ENCODE measurements at places on chromosomes 1 and 21.

GRCh38 chr1:153231363-153231762 lies 14.0 kb downstream of the PRR9 start:
- no peak for DNase-seq

DNA sequence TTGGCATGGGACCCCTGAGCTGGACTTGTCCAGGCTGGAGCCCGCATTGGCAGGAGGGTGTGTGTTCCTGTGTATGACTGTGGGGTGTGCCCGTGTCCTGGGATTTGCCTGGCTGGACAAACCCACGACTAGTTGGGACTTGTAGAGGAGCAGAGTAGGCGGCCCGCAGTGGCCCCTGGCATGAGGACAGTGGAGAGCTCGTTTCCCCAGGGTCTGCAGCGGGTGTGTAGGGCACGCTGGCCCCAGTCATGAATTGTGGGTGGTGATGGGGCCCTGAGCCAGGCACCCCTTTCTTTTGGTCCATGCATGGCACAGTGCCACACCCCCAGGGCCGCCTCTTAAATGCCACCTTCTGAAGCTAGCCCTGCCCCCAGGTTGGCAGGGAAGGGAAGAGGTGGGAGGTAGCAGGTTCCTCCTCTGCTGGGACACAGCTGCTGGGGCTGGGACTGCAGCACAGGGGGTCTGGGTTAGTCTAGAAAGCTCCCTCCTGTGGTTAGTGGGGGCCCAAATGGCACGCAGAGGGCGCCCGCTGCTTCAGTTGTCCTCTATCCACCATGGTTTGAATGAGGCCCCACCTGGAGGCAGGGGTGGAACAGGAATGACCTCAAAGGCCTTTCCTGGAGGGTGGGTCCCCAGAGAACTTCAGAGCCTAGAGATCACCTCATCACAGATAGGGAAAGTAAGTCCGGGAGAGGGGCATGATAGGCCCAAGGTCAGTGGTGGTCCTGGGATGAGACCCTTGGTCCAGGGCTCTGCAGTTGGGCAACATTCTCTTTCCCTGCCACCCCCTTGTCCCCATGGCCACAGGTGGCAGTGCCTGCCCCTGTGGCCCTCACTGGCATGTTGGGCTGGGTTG lies 4.1 kb downstream of the CROCC start:
- DNase-seq, result peak; percentile 11

DNA sequence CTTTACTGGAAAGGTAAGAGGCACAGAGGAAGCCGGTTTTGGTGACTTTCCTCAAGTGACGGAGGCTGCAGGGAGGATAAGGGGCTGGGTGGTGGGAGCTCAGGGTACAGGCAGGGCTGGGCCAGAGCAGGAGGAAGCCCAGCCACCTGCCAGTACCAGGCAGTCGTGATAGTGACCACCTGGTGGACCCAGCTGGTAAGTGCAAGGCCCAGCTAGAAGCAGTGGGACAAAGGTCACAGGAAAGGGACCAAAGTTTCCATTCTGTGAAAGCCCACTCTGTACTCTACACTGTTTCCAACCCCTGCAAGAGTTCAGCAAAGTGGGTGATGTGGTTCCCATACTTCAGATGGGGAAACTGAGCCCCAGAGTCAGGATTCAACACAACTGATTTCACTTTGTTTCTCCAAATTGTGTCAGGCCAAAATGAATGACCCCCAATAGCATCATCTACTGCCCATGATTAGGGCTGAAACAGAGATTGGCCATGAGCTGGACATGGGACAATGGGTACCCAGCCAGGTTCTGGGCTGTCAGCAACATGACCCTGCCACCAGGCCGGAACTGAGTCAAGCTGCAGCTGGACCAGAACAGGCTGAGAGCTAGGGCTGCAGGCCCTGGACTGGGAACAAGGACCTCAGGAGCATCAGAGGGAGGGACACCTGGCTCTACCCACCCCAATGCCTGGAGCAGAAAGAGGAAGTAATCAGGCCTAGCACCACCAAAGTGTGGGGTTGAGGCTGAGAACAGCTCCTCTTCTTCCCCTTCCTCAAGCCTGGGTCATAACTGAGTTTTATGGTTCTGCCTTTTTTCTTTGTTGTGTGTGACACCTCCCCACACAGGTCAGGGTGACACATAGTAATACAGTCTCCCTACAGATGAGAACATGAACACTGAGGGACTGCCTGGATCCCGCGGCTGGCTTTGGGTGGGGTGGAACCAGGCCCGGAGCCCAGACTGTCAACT lies 50.2 kb downstream of the KCNN3 start:
- peak; percentile 17 for DNase-seq

DNA sequence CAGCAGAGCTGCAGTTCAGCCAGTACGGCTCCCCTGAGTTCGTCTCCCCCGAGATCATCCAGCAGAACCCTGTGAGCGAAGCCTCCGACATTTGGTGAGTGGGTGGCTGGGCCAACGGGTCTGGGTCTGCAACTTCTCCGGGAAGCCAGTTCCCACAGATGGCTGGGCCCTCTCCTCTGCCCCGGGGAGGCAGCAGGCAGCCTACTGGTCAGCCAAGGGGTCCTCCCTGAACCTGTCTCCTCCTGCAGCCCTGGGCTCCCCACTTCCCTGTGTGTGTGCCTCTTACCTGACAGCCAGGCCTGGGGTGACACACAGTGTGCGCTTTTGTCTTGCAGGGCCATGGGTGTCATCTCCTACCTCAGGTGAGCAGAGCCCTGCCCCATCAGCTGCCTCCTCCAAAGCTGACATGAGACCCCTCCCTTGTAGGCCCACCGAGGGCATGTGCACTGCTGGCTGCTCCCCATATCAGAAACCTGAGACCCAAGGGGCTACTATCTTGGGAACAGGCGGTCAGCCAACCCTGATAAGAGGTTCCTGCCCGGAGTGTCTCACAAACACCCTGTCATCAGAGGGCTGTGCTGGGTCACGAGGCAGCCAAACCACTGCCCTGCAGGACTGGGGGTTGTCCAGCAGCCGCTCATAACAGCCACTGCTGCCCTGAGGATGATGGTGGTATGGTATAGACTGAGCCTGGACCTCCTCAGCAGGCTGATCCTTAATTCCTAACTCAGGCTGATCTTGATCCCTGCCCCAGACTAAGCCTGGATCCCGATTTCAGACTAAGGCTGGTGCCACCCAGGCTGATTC lies 37.6 kb downstream of the TRIM11 start:
- no peak for DNase-seq

- DNase-seq, result peak; percentile 68
Observed at GRCh38 chr21:31873275-31873695, 465 bp downstream of the HUNK start.

- no peak for DNase-seq
Observed at GRCh38 chr1:200448034-200448762, 38.4 kb upstream of the ZNF281 start.

GRCh38 chr1:222886878-222887351 lies 72.1 kb downstream of the DISP1 start:
- DNase-seq, result no peak

GRCh38 chr1:68136187-68136586 lies 85.8 kb upstream of the DIRAS3 start:
- no peak for DNase-seq

DNA sequence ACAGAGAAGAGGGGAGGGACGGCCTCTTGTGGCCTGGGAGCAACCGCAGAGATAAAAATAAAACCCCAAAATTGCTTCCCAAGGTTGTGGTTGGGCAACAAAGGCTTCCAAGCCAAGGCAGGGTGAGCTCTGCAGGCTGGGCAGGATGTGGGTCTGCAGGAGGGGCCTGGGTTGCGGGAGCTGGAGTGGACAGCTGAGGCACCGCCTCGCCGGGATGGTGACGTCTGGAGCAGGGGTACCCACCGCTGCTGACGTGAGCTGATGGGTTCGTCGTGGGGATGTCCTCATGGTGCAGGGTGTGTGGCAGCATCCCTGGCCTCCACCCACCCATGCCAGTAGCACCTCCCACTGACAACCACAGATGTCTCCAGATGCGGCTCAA lies 3.7 kb downstream of the AURKAIP1 start:
- DNase-seq, result no peak

GRCh38 chr21:45427331-45428271 lies 22.6 kb downstream of the COL18A1 start:
- DNase-seq, result no peak

GRCh38 chr1:197987294-197987693 lies 70.1 kb downstream of the LHX9 start:
- no peak for DNase-seq

GRCh38 chr1:85935234-85935633 lies 221.3 kb downstream of the COL24A1 start:
- no peak for DNase-seq

DNA sequence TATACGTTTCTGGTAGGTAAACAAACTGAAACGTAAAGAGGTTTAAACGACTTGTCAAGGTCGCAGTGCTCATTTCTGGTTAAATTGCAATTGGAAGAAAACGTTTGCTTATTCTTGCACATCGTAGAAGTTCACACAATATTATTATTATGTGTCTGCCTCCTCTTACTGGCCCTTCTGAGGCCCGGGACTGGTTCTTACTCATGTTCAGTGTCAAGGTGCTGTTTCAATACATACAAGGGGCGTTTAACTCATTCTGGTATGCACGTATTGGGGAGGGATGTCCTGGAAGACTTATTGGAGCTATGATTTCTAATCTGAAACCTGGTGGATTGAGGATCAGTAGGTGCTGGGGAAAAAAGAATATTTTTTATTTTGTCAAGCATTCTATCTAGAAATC lies 932 bp downstream of the RPF1 start:
- no peak for DNase-seq

DNA sequence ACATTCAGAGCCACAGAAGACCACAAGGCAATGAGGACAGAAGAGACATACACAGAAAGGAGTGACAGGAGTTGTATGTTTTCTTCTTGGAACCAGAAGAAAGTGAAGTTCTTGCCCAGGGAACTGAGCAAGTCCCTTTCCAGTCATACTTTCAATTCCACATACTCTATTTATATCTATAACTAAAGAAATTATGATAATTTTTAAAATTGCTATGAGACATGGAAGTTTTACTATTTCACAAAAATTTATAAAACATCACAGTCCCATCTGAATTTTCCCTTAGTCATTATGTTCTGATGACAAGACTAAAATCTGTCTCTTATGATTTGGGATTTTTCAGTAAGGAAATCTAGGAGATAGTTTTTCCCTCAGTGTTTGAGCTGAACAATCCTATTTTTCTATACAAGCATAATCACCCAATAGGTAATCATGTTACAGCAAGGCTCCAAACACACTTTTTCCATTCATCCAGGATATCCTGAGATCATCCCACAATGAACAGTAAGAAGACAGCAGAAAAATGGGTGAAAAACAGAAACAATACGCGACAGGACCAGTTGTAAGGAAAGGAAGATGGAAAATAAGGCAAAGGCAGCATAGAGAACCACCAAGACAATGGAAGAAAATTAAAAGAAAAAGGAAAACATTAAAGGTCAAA lies 154.6 kb downstream of the VAV3 start:
- no peak for DNase-seq

- no peak for DNase-seq
Observed at GRCh38 chr1:109312978-109313775, 6.4 kb upstream of the MYBPHL start.

- no peak for DNase-seq
Observed at GRCh38 chr1:51270751-51271150, 34.7 kb downstream of the RNF11 start.

DNA sequence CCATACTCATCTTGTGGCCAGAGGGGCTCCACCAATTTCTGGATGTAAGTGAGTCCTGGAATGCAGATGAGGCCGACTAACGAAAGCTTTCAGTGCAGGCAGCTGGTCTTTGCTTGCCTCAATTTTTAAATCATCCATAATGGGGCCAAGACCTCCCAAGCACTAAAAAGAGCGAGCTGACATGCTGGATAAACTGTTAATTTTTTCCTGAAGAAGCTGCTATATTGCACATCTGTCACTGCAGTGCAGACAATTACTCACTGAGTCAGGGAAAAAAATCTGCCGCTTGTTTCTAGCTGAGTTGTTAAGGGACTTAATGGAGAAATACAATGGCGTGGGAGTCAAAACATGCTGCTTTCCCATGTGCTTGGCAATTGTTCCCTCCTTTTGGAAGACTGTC lies 205.5 kb downstream of the GPATCH2 start:
- no peak for DNase-seq

- no peak for DNase-seq
Observed at GRCh38 chr1:36387141-36387949, 1.6 kb upstream of the STK40 start.

GRCh38 chr1:100535264-100535663 lies 2.7 kb upstream of the GPR88 start:
- no peak for DNase-seq

DNA sequence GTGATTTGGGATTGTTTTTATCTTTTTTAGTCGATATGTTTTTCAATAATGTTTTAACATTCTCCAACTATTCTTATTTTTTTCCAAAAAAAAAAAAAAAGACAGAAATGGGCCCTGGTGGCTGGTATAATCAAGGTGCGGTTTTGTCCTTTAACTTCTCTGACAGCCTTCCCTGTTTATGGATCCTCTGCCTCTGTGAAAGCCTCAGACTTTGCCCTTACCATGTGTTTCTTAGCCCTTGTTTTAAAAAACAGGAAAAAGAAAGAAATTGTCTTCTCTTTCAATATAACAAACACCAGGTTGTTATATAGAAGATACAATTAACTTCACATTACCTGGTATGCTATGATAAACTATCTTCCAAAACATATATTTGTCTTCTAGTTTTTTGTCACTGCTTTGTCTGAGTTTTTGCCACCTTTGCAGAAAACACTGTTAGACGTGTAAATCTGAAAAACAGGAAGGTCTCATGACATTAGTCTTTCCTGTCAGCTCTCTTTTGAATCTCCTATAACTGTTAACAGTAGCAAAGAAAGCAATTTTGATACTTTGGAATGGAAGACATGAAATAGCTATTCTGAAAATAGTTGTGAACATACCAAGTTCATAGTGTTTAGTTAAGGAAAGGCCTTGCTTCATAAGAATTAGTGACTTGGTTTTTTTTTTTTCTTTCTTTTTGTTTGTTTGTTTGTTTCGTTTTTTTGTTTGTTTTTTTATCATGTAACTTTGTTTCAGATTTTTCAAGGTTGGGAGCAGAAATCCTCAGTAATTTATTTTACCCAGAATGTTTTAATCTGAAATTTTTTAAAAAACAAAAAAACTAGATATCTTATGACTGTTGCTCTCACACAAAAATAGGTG lies 31.7 kb upstream of the CACYBP start:
- no peak for DNase-seq

- no peak for DNase-seq
Observed at GRCh38 chr21:18588001-18588662, 184.5 kb upstream of the TMPRSS15 start.

- no peak for DNase-seq
Observed at GRCh38 chr1:173413271-173413707, 63.8 kb upstream of the PRDX6 start.

GRCh38 chr21:31180256-31181081 lies 142.2 kb upstream of the KRTAP19-8 start:
- DNase-seq, result peak; percentile 17

All from NCI-H345 (cell line).